ENCODE measurements at places on chromosomes 7 and 10.

GRCh38 chr7:5470167-5470532, 46.5 kb upstream of the TNRC18 start:
- no peak for DNase-seq

- DNase-seq = no peak
Observed at GRCh38 chr10:60801522-60801921, 23.2 kb downstream of the CDK1 start.

DNA sequence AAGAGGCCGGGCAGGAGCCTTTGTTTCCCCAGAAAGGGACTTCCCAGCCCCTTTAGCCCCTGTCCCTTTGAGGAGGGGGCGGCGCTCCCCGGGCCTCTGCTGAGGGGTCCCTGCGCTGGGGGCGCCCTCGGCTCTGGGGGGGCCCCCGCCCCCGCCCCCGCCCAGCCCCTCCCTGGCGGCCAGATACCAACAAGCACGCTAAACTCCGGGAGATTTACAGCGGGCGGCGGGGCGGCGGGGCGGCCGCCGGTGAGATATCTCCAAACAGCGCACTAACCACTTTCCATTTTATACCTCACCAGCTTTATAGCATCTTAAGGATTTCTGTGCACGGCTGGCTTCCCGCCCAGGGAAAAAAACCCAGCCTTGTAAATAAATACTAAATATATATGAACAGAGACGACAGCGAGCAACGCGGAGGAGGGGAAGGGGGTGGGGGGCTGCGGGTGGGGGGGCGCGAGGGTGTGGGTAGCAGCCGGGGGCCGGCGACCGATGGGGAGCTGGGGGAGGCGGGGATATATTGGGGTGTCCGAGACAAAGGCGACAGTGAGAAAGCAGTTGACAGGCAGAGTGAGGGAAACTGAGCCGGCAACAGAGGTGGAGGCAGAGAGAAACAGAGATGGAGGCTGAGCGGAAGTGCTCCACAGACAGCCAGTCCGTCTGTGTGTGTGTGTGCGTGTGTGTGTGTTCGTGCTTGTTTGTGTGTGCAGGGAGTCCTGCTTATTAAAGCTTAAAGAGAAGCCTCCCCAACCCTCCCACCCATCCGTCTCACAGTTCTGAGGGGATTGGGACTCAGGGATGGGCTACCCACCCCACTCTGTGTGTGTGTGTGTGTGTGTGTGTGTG, 85.8 kb downstream of the HIF1AN start:
- peak; percentile 5 for DNase-seq

DNA sequence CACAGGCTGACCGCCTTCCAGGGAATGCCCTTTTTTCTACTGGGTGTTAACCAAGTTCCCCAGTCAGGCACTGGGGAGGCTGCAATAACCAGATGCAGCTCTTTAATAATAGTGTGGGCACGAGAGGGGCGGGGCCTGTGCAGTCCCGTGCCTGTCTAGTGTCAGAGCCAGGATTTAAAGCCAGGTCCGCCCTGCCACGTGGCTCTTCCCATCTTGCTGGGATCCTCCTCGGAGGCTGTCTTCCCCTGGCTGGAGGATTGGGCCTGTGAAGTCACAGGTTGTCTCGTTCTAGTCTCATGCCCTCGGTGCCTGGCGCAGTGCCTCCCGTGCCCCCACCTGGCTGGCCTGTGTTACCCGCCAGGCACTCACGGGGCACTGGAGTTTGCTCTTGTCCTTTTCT, 25.2 kb downstream of the TMEM120A start:
- DNase-seq = no peak

- no peak for DNase-seq
Observed at GRCh38 chr10:131870831-131871672, 29.8 kb upstream of the PPP2R2D start.

- DNase-seq = no peak
Observed at GRCh38 chr10:34721208-34721840, 93.8 kb downstream of the PARD3 start.

GRCh38 chr10:13503745-13504463, 24.9 kb downstream of the BEND7 start:
- no peak for DNase-seq

GRCh38 chr7:106938803-106939202, 73.7 kb downstream of the PIK3CG start:
- DNase-seq = no peak

DNA sequence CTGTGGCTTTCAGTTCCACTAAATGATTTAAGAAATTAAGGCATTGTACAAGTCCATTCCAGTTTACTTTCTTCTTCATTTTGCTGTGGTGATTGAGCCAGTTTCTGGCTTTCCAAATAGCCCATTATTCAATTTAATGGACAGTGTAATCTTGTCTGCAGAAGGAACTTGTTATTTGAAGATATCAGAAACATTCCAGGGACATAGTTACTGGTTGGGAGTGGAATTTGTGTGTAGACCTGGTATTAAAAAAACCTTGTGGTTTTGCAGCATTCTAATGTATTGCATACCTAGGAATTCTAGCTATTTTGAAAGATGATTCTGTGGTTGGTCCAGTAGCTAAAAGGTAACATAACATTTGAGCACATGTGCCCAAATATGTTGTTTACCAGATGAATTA, 72.2 kb downstream of the MCU start:
- DNase-seq = no peak

DNA sequence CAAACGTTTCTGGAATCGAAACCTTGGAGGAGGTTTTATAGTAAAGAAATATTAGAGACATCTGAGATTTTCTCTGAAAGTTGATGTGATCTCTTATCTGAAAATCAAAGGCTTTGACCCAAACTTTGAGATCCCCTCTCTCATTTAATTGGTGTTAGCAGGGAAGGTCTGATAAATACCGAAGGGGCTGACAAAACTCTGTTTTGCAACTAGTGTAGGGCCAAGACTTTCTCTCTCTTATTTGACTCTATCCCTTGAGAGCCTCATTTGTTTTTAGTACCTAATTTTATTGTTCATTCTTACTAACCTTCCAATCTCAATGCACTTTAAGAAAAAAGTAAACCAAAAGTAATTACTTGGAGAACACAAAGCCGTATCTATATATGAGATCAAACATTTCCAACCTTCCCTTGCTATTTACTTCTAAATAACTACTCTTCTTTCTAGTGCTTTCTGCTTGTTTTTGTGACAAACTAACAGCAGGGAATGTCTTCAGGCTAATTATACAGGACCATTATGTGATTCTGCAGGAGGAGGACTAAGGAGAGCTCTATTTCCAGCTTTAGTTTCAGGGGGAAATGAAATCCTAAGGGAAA, 33.4 kb upstream of the NPVF start:
- no peak for DNase-seq

DNA sequence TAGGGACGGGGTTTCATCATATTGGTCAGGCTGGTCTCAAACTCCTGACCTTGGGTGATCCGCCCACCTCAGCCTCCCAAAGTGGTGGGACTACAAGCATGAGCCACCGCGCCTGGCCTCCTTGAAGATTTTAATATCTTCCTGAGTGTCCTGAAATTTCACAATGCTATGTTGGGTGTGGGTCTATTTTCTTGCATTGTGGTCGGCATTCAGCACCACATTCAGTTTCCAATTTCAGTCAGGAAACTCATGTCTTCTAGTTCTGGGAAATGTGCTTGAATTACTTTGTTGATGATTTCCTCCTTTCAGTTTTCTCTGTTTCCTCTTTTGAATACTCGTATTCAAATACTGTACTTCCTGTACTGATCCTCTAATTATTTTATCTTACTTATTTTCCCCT, 49.3 kb upstream of the IL6 start:
- no peak for DNase-seq

- no peak for DNase-seq
Observed at GRCh38 chr10:59870152-59870551, 36.2 kb downstream of the CCDC6 start.

DNA sequence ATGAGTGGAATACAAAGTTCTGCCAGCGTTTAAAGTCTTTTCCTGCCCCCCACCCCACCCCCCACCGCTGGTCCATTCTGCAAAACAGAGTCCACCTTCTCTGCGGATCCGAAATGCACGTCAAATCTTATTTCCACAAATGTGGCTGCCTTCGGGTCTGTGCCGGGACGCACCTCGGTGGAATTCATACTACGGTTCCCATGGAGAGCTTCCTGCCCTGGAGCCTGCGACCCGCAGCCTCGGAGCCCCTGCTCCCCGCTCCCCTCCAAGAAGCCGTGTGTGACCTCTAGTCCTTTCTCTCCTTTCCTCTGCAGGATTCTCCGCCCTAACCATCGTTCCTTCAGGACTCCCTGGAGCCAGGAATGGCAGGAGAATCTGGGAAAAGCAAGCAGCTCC, 12.5 kb upstream of the CALML5 start:
- no peak for DNase-seq

- no peak for DNase-seq
Observed at GRCh38 chr7:46003896-46004875, 83.1 kb upstream of the IGFBP3 start.

- no peak for DNase-seq
Observed at GRCh38 chr10:27844223-27844622, 98.6 kb upstream of the MKX start.

DNA sequence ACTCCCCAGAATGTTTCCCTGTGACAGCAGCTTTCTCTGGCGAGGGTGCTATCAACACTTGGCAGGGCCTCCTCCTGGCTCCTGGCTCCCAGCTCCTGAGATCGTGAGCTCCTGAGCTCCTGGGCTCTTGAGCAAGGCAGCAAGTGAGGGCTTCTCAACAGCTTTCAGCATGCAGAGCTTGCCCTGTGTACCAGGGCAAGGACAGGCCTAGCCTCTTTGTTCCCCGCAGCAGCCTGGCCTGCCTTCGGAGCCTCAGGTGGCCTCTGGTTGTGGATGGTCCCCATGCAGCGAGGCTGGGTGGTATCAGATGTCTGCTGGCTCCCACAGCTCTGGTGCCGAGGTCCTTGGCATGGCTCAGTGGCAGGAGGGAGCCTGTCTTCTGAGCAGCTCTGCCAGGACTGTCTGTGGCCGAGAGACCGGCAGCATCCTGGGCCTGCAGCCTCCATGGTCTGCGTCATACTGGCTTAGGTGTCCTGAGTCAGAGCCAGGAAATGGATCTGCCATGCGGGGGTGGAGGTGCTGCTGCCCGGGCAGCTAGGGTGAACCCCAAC, 44.2 kb downstream of the ZMIZ1 start:
- DNase-seq = no peak

DNA sequence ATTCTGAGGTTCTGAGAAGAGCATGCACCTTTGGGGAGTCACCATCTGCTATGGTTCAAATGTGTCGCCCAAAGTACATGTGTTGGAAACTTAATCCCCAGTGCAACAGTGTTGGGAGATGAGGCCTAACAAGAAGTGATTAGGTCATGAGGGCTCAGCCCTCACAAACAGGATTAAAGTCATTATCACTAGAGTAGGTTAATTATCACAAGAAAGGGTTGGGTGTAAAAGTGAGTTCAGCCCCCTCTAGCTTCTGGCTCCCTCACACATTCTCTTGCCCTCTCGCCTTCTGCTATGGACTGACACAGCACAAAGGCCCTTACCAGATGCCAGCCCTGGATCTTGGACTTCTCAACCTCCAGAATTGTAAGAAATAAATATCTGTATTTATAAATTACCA, 100.3 kb upstream of the C10orf90 start:
- no peak for DNase-seq

DNA sequence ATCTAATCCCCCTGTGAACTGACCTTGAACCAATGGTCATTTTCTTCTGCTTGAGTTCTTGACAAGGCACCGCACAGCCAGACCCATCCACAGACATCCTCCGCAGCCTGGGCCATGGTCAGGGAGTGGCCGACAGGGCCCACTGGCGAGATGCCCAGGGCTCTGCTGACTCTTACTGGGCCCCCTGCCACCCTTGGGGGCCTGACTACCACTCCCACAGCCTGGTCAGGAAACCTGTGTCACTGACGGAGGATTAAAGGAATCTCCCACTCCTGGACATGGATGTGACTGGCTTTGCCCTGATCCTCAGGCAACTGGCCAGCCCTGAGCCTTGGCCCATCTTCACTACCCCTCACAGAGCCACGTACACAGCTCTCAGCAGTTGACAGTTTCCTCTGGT, 50.4 kb upstream of the ENO4 start:
- no peak for DNase-seq

DNA sequence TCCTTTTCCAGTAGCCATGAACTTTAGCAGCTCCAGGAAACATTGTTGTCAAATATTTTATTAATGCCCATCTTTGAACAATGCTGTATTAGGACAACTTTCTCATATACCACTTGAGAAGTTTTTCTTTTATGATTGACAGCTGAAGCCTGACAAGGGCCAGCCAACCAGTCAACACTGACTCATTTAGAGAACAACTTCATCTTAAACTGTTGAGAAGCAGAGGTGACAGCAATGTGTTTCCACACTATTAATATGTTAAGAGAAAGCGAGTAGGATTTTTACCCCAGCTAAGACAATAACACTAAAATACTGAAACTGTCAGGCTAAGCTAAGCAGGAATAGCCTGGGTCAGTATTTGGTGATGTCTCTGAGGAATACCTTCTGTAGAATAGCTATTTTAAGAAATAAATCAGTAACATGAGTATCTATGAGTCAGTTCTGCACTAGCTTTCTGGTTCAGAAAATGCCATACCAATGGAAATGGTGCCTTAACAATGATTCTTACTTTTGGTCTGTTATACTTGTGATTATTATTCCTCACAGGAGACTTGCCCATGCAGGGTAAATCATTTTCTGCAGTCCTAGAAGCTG, 168.8 kb upstream of the POT1 start:
- no peak for DNase-seq

GRCh38 chr10:102660888-102661657, 16.8 kb downstream of the TRIM8 start:
- DNase-seq = no peak

- DNase-seq = no peak
Observed at GRCh38 chr10:31194986-31195385, 124.0 kb upstream of the ZEB1 start.

DNA sequence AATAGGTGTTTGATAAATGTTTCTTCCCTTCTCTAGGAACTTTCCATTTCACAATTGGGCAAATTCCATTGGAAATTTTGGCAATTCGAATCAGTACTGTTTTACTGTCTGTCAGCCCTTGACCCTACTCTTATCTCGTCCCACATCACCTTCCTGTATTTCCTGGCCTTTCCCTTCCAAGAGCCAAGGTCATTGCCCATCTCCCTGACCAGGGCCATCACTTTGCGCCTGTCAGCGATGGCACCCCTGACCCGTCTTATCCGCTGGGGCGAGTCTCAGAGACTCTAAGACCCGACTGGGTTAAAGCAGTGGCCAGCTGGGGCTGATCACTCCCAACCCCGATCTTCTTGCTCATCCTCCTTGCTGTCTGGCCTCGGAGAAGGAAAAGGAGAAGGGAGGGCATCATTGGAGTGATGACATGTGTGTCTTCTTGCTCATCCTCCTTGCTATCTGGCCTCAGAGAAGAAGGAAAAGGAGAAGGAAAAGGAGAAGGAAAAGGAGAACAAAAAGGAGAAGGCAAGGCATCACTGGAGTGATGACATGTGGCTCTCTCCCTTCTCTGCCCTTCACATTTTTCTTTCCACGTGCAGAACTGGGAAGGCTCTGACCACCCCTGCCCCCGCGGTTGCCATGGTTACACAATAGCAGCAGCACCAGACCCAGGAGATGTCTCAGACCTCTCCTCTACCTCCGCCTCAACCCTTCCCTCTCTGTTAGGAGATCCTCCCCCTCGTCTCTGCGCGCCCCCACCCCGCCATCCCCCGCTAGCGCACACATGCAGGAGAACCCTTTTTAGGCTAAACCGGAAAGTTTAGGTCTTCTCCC, 2.0 kb downstream of the SEMA3D start:
- DNase-seq = no peak

- no peak for DNase-seq
Observed at GRCh38 chr7:48165157-48165556, 6.1 kb upstream of the ABCA13 start.

Measured in effector CD8-positive, alpha-beta T cell (primary cell).